Activated CD4-positive, alpha-beta T cell treated with anti-CD3 and anti-CD28 coated beads, Interleukin-2, amount 50 U/mL, for 16 hours (primary cell): ENCODE measurements at places on chromosomes 6 and 20.

DNA sequence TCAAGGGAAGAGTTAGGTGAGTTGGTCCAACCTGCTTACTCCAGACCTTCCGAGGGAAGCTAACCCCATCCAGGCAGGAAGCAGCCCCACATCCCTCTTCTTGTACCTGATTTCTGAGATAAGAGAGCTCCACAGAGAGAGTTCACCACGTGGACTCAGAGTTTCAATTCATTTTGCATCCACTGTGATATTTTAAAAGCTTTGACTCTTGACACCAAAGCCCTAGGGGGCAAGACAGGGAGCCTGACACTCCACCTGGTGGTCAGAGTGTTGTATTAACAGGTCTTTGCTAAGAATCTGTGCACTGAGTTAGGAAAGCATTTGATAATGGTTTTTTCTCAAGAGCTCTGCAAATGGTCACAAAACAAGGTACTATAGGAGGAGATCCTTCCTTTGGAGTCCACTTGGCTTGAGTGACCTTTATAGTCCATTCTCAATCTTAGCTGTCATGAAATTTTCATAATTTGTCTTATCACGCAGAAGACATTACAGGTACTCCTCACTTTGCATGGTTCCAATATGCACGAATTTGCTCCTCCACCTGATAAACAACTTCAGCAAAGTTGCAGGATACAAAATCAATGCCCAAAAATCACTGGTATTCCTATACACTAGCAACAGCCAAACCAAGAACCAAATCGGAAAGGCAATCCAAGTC lies 56.2 kb upstream of the RIPOR2 start:
- DNase-seq, result peak; percentile 77

GRCh38 chr6:142387997-142388815 lies 86.4 kb downstream of the ADGRG6 start:
- DNase-seq, result peak; percentile 13

GRCh38 chr6:33427585-33428223 lies 7.8 kb downstream of the SYNGAP1 start:
- DNase-seq, result peak; percentile 40

DNA sequence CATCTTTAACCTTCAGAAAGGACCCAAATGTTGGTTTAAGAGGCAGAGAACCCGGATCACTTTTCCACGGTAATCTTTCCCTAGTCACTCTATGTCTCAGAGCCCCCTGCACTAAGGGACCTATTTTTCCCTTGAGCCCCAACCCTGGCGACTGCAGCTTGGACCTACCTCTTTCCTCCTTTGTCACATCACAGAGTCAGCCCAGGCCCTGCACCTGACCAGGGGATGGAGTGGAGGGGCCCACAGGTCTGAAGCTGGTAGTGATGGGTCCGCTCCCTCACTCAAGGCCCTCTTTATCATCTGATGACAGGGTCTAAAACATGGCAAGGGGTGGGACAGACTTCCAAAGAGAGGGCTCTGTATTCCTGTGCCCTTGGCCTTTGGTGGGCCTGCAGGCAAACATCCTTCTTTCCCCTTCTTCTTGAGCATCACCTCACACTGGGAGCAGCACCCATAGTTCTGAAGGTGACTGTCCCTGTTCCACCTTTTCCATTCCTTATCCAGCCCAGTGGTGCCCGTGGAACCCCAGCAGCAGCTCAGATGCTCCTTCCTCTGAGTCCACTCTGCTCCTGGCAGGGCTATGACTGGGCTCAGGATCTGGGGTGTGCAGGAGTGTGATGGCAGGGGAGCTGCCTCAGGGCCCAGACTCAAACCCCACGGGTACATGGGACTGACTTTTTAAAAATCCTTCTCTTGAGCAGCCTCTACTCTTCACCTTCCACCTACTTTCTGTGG lies 6.3 kb downstream of the RAET1L start:
- DNase-seq, result no peak

GRCh38 chr20:44080064-44080463 lies 106.9 kb downstream of the JPH2 start:
- no peak for DNase-seq

DNA sequence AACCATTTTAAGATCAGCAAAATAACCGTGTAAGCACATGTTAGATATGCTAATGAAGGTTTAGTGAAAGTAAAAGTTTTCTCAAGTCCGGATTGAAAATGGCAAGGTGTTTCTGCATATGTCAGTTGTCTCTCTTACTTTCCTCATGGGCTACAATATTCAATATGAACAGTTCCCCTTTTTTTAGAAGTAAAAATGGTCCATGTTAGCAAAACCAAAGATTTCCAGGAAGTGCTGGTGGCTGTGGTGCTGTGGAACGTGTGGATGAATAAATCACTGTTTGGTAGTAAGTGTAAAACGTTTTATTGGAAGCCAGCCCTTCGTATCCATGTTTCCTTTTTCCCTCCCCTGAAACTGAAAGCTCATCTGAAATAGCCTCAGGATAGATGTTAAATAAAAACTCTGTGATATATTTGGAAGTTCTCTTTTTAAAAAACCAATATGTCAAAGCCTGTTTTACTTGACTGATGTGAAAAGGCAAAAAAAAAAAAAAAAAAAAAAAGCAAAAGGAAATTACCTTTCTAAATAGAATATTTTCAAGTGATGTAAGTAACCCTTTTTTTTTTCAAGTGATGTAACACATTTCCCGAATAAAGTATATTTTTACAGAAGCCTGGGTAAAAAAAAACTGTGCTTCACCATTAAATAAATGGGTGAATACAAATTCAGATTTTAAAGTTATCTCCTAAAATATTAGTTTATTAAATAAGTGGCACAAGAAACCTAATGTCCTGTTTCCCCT lies 41.9 kb downstream of the PLEKHG1 start:
- DNase-seq, result no peak

DNA sequence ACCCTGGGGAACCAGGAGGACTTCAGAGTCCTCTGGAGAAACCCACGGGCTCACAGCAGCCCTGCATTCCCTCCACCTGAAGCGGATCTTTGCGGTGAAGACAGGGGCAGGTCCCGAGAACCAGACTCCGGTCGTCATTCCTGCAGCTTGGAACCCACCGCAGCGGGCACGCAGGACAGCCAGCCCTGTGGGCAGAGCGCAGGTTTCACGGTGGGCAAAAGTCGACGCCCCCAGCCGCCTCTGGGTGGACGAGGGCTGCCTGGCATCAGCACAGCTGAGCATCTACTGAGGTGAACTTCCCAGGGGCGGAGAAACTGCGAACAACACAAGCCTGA lies 118.3 kb downstream of the PSMB1 start:
- no peak for DNase-seq

DNA sequence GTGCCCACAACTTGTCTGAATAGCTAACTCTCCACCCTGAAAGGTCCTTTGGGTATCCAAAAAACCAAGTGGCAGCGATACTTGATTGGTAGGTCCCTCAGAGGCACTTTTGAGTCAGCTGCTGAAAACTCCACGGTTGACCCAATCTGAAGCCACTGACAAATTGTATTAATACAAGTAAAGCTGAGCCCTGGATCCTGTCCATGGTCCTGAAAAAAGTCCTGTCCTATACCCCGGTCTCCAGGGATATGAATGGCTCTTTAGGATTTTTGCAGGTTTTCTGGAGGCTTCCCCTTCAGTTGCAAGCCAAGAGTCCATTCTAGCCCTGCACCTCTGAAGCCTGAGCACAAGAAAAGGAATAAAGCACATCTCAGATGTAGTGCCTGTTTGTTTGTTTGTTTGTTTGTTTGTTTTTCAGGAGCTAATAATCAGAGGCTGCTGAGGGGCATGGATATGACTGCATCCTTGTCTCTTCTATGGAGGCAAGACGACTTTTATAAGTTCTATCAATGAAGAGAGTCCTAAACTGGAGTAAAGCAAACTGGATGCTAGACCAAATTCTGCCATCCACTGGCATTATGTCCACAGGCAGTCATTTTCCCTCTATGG lies 1.7 kb upstream of the SLC12A5 start:
- peak; percentile 35 for DNase-seq

- no peak for DNase-seq
These were observed 27.4 kb downstream of the GHRH start for GRCh38 chr20:37234254-37234581.

DNA sequence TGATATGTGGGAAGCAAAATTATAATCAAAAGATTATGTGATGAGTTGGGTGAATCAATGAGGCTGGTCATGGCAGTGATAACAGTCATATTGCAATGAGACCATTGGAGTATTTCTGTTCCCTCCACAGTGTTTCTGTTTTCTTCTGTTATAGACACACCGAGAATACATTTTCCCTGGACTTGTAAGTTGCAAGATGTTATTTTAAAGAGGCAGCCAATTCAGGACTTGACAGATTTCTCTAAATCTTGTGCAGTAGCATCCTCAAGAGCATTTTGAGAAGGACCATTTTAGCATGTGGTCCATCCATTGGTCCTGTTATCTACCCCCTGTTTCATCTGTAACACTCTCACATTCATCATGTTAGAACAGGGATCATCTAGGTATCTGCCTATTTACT lies 55.6 kb downstream of the NKAIN2 start:
- no peak for DNase-seq

DNA sequence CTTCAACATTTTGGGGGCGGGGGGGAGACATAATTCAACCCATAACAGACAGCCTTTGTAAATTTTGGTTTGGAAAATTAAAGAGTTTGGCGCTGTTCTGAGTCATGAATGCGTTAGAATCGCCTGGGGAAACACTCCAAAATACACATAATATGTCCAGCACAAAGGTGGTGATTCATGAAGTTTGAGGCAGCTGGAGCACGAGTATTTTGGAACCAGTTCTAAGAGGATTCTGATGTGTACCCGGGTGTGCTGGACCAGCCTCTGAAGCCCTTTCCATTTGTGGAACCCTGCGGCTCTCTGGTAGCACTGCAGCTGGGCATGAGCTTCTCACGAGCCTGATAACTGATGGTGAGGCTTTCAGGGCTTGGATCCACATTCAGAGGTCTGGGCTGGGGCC lies 4.7 kb downstream of the GMPR start:
- DNase-seq, result no peak

- DNase-seq, result no peak
These were observed 34.9 kb downstream of the UBE2V1 start for GRCh38 chr20:50077818-50078601.

DNA sequence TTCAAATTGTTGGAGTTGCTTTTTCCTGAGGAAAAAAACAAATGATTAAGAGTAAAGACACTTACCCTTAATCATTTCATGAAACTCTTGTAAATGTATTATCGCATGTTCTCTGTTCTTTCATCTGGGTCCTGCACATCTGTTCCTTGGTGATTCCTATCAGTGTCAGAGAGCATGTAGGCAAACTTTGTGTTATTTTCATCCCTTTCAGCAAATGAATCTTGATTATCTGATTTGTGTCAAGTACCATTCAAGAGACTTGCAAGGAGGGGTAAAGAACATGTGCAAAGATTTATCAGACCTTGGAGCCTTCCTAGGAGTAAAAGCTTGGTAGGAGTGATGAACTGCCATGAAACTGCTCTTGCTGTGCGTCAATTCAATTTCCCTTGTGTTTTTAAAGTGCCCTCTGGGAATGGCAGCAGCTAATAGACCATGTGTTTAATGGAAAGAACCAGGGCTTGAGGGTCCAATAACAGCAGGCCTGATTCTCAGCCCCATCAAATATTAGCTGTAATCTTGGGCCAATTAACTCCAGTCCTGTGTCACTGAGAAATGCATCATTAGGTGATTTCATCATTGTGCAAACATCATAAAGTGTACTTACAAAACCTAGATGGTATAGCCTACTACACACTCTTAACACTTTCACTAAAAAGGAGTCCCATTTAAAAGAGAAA lies 118.9 kb upstream of the CEP85L start:
- DNase-seq, result no peak

DNA sequence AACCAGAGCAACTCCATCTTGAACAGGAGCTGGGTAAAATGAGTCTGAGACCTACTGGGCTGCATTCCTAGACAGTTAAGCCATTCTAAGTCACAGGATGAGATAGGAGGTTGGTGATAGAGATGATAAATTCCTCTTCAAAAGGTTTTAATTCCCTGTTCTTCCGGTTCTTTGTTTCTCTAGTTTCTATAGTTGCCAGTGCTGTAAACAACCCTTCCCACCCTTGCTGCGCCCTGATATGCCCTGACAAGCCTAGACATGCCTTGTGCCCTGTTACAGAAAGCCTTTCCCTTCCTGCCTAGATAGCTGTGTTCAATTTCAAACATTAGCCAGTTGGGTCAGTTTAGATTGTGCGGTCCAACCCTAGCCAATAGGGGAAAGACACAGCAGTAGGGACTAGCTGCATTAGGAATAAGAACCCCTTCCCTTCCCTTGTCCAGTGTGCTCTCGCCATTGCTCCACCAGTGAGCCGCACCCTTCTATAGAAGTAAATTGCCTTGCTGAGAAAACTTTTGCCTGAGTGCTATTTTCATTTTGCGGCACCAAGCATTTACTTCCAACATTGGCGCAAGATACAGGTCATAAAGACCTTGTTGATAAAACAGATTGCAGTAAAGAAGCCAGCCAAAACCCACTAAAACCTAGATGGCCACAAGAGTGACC lies 52.5 kb upstream of the CCN2 start:
- DNase-seq, result no peak

DNA sequence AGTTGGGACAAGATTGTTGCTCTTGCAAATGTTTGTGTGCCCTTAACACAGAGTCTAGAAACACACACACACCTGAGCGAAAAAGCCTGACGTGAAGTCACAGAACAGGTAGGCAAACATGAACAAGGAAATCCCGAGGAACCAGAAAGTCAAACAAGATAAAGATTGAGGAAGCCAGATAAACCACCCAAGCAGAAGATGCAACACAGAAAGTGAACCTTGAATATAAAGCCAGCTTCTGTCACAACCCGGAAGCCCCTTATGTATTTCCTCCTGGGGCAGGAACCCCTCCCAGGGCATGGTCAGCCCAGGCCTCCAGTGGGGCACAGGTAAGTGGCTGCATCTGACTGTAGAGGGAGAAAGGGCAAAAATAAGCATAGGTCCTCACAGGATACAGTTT lies 158.2 kb upstream of the SUPT3H start:
- DNase-seq, result no peak

GRCh38 chr6:51474022-51474975 lies 613.1 kb downstream of the PKHD1 start:
- no peak for DNase-seq

DNA sequence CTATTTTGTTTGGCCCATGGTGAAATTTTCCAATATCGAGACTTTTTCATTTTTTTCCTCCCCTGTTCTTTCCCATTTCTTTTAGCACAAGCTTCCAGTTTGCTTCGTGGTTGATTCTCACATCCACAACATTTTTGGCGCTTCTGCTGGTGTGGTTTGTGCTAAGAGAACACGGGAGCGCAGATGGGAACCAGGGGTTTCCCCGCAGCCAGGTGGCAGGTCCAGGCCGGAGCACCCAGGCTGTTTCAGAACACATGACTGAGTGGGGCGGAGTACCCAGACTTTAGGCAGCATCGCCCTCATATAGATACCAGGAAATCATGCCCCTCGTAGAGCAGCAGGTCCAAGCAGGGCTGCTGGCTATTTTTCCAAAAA lies 58.0 kb downstream of the SYTL3 start:
- no peak for DNase-seq

- no peak for DNase-seq
These were observed 174.9 kb upstream of the THBS2 start for GRCh38 chr6:169428532-169428931.

GRCh38 chr6:87706187-87706966 lies 4.3 kb upstream of the AKIRIN2 start:
- no peak for DNase-seq

- DNase-seq, result no peak
These were observed 52.7 kb downstream of the VAPB start for GRCh38 chr20:58441723-58442122.

- peak; percentile 89 for DNase-seq
These were observed at the start of gene EZR for GRCh38 chr6:158819213-158819976. TSS of gene EZR (minus strand) at chr6:158819368. CDS start at chr6:158818093, 1,275 bp downstream.

- DNase-seq, result no peak
These were observed 40.8 kb upstream of the RNF182 start for GRCh38 chr6:13883966-13884365.

- no peak for DNase-seq
These were observed 412.7 kb downstream of the MAFB start for GRCh38 chr20:40276301-40276700.
